ENCODE measurements at places on chromosomes 2 and 18.

- no peak for DNase-seq
These were observed 207.0 kb upstream of the HAAO start for GRCh38 chr2:42999391-42999841.

- no peak for DNase-seq
These were observed 548 bp upstream of the FBLN7 start for GRCh38 chr2:112137516-112138158.

GRCh38 chr18:78693429-78693828, 286.2 kb upstream of the SALL3 start:
- no peak for DNase-seq

DNA sequence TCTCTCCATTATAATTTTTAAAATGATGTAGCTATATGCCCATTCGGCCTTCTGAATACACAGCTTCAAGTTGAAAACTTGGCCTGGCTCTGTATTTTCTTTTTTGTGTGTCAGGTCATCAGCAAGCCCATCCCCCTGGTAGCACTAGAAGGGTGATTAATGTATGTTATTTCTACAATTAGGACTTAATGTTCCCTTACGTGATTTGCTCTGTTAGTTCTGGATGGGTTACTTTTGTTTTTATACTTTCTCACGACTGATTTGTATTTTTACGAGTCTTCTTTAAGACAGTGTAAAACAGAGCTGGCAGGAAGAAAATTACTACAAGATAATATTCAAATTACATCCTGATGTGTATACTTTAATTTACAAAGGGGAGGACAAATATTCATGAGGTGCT, 88.4 kb upstream of the RGPD4 start:
- no peak for DNase-seq

DNA sequence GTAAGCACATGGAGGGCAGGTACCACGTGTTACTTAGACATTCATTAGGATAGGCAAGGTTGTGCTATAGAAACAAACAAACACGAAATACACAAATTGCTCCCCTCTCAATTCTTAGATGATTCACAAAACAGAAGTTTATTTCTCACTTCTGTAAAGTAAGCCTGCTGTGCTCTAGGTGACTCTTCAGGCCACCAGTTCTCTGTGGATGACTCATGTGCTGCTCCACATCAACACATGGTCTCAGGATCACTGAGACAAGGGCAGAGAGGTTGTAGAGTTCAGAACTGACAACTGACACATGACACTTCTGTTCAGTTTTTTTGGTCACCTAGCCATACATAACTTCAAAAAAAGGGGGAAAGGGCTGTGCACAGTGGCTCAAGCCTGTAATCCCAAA, 70.6 kb downstream of the DAW1 start:
- no peak for DNase-seq

GRCh38 chr2:238016526-238016925, 44.3 kb upstream of the SCLY start:
- no peak for DNase-seq

GRCh38 chr2:175597286-175597685, 404.8 kb downstream of the LNPK start:
- no peak for DNase-seq
